ENCODE measurements at places on chromosomes 7 and 10. TPM values are rescaled to one million over a fixed set of nuclear protein-coding genes. Genes with fewer than 3 reads are reported as not detected.

OR2A1 gene
- not detected for total RNA-seq

PGAM2 gene
- not detected for total RNA-seq

ADGRA1 gene
- total RNA-seq, result not detected

DNA sequence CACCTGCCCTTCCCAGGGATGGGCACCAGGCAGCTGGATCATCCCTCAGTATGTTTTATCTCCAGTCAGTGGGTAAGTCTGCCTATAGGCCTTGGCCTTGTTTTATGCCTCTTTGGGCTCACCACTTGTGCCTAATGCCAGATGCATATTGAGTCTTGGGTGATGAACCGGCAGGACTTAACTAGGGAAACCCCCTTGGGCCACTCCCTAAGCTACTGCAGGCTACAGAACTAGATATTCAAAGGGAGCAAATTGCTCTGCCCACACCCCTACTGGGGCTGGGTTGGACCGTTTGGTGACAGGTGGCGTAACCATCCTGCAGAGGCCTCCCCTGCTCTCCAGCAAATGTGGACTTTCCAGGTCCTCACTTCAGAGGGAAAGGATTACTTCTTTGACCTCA, 115.7 kb upstream of the GDF10 start:
- no peak for DNase-seq

DNA sequence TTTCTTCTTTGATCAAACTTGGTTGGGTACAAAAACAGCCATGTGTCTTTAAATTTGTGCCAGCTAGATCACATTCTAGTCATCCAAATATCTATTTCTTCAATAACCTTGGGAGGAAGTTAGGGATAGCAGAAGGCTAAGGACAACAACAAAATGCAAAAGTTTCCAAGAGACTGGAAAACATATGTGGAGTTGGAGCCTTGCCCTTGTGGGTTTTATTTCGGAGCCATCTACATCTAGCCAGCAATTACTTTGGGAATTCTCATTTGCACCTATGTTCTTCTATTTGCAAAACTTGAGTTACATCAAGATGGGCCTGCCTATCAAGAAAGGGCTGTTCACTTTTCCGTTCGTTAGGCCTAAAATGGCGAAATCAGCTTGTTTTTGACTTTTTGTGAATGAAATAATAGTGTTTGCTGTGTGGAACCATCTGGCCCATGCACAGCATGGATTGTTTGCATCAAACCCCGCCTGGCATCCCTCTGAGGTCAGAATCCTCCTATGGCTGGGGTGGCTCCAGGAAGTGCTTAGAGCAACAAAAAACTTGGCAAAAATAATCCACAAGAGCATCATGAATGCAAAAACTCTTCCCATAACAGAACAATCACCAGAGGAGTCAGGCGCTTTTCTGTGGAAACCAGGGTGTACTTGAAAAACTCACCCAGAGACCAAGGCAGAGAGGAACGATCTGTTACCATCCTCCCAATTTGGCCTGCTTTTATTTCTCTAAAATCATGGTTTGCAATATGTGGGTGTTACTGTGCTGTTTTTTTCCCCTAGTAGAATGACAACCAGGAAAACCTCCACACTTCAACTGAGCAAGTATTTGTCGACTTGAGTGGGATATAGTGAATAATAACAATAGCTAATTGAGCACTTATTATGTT, 36.2 kb upstream of the XPNPEP1 start:
- DNase-seq, result no peak

DNA sequence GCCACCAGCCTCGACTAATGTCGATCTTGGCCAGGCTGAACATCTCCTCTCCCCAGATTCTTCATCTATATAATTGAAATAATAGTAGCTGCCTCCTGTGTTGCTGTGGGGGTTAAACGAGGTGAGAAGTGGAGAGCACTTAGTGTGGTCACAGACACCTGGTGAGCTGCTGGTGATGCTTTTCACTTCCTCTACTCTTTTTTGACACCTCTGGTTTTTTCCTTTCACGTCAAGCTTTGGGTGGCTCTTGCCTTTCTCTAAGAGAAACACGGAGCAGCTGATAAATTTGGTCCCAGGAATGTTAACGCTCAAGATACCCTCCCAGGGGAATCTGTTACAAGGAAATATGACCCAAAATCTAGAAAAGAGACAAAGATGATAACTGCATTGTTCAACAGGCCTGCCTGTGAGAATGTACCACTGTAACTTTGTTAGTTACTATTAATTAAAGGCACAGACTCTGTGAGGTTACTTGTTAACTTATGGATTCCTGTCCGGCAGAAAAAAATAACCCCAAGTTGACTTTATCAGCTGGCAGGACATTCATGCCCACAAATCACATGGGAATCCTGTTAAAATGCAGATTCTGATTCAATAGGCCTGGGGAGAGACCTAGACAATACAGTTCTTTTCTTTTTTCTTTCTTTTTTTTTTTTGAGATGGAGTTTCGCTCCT, 9.5 kb upstream of the NPFFR1 start:
- DNase-seq, result no peak

DNA sequence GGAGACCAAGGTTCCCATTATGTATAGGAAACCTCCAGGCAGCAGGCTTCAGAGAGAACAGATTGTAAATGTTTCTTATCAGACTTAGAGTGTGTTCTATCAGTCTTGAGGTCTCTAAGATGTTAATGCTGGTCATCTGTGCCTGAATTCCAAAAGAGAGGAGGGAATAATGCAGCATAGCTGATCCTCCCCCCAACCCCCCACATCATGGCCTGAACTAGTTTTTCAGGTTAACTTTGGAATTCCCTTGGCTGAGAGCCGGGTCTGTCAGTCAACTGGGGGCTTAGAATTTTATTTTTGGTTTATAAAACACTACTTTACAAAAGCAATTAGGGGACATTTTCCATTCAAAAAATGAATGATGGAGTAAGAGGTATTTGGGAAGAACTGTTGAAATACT, 184.3 kb downstream of the NEBL start:
- DNase-seq, result no peak

DNA sequence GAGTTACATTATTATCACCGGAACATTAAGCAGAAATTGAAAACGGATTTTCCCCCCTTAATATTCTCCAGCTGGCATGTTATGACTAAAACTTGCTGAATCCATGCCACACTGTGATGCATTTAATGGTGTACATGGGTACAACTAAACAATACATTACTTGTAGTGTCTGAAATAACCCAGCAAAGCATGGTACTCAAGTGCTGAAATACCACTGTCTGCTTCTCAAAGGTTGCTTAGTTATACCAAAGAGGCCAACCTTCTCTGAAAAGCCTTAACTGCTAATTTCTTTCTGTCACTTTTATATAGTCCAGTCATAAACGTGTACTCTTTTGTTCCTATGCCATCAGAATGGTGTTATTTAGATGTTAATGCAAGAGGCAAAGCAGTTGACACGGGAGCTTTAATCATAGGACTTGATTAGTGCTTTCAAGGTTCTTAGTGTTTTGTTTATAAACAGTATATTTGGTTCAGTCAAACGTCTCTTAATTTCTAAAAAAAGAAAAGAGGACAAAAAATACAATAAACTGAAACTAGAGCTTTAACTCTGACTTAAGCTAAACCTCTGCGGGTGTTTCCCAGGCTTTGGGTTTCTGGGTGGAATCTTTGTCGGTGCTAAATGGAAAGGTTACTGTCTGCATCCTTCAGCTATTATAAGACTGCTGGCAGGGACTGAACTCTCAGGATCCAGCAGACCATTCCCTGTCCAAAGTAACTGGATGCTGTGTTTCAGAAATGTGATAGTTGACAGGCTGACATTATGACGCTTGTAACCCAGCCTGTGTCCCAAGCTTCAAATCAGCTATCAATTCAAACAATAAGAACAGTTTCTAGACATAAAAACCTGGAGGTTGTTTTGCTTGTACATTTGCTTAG, 202.6 kb downstream of the PPP1R3A start:
- DNase-seq, result no peak

GRCh38 chr7:117019786-117020590, 66.7 kb downstream of the ST7 start:
- DNase-seq, result no peak

- DNase-seq, result peak; percentile 44
Measured at GRCh38 chr7:30874656-30875302, 36.9 kb upstream of the AQP1 start.

DNA sequence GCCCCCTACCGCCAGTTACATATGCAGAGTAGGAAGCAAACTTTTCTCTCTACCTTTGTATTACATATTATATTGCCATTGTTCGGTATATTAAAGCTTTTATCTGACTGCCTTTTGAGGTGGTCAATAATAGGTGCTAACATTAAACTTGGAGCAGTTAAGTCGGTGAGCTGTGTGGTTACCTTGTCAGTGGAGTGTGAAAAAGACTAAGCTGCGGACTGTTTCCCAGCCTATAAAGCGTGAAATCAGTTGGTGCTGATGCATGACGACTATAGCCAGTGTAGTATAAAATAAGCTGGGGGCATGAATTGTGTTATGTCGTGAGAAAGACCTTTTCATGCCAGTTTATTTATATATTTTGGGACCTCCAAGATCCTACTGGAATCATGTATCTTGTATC, 33.7 kb downstream of the R3HCC1L start:
- no peak for DNase-seq

DNA sequence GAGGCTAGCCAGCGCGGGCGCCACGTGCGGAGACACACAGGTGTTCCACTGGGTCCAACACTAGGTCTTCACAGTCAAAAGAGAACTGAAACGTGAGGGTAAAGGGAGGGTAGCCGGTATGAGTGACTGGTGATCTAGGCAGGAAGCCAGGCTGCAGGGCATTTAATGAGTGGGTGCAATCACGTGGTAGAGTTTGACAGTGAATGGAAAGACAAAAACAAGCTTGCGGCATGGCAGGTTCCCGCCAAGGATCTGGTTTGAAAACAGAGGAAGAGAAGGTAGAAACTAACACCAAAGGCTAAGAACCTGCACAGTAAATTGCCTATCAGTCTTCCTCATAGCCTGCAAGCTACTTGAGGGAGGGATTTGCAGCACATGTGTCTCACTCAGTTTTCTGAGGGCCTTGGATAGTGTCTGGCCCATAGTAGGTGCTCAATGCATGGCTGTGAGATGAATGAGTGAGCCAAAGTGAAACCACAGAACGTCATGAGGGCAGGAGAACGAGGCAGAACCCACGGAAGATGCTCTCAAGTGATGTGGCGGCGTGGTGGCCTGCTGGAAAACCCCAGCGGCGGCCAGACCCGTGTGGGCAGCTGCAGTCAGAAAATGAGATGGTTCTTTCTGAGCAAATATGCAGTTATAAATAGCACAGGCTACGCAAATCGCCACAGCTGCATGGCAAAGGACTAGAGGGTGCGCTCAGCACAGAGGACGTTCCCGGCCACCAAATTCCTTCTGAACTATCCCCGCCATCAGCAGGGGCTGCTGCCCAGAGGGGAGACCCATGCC, 183.6 kb upstream of the NFE2L3 start:
- DNase-seq, result no peak

DNA sequence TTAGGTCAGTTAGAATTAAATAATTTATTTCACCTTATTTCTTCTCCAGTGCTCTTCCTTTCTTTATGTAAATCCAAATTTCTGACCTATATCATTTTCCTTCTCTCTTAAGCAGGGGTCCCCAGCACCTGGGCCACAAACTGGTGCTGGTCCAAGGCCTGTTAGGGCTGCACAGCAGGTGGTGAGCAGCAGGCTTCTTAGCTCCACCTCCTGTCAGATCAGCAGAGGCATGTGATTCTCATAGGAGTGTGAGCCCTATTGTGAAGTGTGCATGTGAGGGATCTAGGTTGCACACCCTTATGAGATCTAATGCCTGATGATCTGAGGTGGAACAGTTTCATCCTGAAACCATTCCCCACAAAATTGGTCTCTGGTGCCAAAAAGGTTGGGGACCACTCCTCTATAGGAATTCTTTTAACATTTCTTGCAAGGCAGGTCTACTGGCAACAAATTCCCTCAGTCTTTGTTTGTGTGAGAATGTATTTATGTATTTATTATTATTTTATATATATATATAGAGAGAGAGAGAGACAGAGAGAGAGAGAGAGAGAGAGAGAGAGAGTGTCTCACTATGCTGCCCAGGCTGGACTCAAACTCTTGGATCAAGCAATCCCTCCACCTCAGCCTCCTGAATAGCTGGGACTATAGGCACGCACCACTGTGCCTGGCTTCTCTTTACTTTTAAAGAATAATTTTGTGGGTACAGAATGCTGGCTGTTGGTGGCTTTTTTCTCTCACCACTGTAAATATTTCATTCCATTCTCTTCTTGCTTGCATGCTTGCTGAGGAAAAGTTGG, 4.3 kb upstream of the ABCC2 start:
- no peak for DNase-seq

GRCh38 chr10:62442894-62443669, 68.9 kb downstream of the ZNF365 start:
- DNase-seq, result no peak

GRCh38 chr7:33904681-33905388, 504 bp upstream of the BMPER start:
- DNase-seq, result peak; percentile 62

DNA sequence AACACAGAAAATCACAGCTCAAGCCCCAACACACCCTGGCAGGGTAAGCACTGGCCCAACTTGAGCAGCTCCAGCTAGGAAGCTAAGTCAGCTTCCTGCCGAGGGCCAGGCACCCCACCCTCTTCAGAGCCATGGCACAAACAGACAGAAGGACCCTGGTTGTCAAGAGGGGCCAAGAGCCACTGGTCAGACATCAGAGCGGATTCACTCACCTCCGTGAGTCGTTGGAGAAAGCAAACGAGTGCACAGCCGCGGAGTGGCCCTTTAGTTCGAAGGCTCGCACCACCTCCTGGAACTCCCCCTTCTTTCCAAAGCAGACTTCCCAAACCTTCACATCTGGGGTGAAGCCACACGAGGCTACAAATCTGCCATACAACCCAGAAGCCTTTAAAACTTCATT, 7.4 kb downstream of the TBL2 start:
- DNase-seq, result no peak

GRCh38 chr10:93478873-93479272, 3.3 kb downstream of the MYOF start:
- no peak for DNase-seq

GRCh38 chr10:97923476-97923875, 73.8 kb downstream of the GOLGA7B start:
- no peak for DNase-seq

Data from HT1080 (cell line).